Pancreas (tissue), 10 donors: ENCODE measurements at places on chromosomes 6 and 20. TPM values are rescaled to one million over a fixed set of nuclear protein-coding genes. Genes with fewer than 3 reads are reported as not detected.

DNA sequence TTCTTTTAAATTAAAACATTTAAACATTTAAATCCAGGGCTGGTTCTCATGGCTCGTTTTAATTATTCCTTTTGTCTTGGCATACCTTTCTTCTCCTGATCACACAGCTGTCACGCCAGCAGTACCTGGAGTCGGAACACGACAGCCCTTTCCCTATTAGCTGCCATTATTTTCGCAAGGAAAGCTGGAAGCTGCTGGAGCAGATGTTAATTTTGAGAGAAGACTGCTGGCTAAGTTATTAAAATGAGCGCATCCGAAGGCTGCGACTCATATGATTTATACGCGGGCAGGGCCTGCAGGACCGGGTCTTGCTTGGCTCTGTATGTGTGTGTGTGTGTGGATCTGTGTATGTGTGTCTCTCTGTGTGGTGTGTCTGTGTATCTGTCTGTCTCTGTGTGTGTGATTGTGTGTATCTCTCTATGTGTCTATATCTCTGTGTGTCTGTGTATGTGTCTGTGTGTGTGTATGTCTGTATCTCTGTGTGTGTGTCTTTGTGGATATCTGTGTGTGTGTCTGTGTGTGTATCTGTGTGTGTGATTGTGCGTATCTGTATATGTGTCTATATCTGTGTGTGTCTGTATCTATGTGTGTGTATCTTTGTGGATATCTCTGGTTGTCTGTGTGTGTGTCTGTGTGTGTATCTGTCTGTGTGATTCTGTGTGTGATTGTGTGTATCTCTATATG is 191.5 kb downstream of the CDH4 start:
- DNase-seq = no peak
- no peaks in the 10 kb centered on the region for H3K4me1 ChIP-seq
- H3K4me3 ChIP-seq = no peak overlapping the region
- no peaks in the 10 kb centered on the region for H3K36me3 ChIP-seq

BEND6 gene
- not detected for total RNA-seq

DNA sequence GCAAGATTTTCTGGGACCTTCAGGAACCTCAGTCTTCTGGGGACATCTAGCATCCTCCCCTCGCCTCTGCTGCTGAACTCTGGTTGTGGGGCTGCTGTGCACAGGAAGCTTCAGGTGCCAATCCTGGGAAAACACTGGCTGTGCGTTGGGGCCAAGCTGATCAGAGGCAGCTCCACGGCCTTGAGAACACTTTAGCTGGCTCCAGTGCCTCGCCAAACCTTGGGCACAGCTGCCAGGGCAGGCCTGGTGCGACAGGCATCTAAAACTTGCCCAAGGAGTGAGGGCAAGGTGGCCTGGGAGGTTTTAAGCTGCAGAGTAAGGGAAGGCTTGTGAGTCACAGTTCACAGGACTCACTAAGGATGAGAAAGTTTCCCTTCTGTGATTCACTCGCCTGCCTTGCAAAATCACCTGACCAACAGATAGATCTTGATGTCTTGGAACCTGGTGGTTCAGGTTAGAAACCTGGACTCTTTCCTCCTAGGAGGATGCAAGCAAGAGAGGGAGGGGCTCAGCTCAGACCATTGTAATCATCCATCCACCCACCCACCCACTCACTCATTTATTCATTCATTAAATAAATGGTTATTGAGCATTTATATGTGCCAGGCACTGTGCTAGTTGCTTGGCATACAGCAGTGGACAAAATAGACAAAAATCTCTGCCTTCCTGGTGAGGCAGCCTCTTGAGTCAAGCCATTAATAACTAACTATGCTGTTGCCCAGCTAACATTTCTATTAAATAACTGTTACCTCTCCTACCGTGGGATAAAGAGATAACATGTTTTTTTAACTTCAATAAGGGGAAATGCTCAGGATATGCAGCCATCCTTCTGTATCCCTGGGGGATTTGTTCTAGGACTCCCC is 2.5 kb upstream of the SPATS1 start:
- H3K4me1 ChIP-seq = no peaks in the 10 kb centered on the region
- DNase-seq = peak; percentile 72
- no peak overlapping the region for H3K4me3 ChIP-seq
- no peaks in the 10 kb centered on the region for H3K36me3 ChIP-seq
- no peak overlapping the region for H3K27ac ChIP-seq

SPTLC3 gene
- 2.6 TPM for total RNA-seq

AIF1 gene
- total RNA-seq = 1.6 TPM

DNA sequence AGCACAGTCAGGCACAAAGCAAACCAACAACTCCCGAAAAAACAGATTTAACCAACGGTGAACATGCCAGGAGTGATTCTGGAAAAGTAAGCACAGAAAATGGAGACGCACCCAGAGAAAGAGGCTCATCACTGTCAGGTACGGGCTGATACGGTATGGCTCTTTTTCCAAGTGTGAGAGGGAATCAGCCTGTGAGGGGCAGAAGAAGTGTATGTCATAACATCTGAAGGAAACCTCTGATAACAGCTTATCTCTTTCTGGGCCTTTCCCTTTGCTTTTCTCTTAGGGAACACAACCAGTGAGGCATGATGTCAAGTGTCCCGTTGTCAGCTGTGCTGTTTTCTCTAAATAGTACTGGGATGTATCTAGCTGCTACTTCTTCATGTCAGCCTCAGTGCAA is 32.1 kb downstream of the ARFGEF2 start:
- DNase-seq = no peak
- peaks cover 26% of the 10 kb centered on the region for H3K36me3 ChIP-seq
- no peaks in the 10 kb centered on the region for H3K4me1 ChIP-seq
- no peak overlapping the region for H3K27ac ChIP-seq
- no peaks in the 10 kb centered on the region for H3K27me3 ChIP-seq

DNA sequence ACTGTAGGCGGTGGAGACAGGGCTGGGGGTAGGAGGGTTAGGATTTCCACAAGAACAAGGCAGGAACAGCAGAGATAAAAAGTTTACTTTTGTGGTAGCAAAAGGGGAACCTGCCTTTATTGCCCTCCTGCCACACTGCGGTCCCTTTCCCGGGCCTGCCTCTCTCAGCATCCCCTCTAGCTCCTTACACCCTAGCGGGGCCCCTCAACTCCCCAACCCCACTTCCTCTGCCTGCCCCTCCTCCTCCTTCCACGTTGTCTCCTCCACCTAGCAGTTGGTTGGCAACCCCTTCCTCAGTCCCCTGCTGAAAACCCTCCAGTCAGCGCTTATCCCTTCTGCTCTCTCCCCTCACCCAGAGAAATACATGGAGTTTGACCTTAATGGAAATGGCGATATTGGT is 714 bp downstream of the AIF1 start:
- H3K4me3 ChIP-seq = no peak overlapping the region
- no peak overlapping the region for H3K27ac ChIP-seq
- no peaks in the 10 kb centered on the region for H3K36me3 ChIP-seq
- no peaks in the 10 kb centered on the region for H3K4me1 ChIP-seq
- H3K27me3 ChIP-seq = no peaks in the 10 kb centered on the region

SCGN gene
- total RNA-seq = 32.8 TPM

CCDC170 gene
- 0.49 TPM for total RNA-seq

STX16 gene
- 18.2 TPM for total RNA-seq

GRCh38 chr6:109296452-109296851 is 85.8 kb downstream of the CD164 start:
- peaks cover 7% of the 10 kb centered on the region for H3K4me1 ChIP-seq
- H3K27me3 ChIP-seq = no peaks in the 10 kb centered on the region
- H3K4me3 ChIP-seq = no peak overlapping the region

GRCh38 chr6:33277663-33278391 is 904 bp downstream of the B3GALT4 start:
- H3K4me1 ChIP-seq = peaks cover 23% of the 10 kb centered on the region
- peak overlapping the region; percentile 54 for H3K4me3 ChIP-seq
- peak; percentile 32 for DNase-seq

SIRPB2 gene
- total RNA-seq = 3.4 TPM

- no peak overlapping the region for H3K27ac ChIP-seq
- no peaks in the 10 kb centered on the region for H3K36me3 ChIP-seq
- no peaks in the 10 kb centered on the region for H3K27me3 ChIP-seq
- H3K4me3 ChIP-seq = no peak overlapping the region
Observed at GRCh38 chr20:23656372-23656771, 18.6 kb upstream of the CST3 start.

- no peaks in the 10 kb centered on the region for H3K36me3 ChIP-seq
- H3K27ac ChIP-seq = no peak overlapping the region
- no peak overlapping the region for H3K4me3 ChIP-seq
- DNase-seq = no peak
- no peaks in the 10 kb centered on the region for H3K27me3 ChIP-seq
Observed at GRCh38 chr6:102327697-102328225, 934.3 kb downstream of the GRIK2 start.

L3MBTL3 gene
- total RNA-seq = 4.5 TPM

SLA2 gene
- 0.19 TPM for total RNA-seq

DNA sequence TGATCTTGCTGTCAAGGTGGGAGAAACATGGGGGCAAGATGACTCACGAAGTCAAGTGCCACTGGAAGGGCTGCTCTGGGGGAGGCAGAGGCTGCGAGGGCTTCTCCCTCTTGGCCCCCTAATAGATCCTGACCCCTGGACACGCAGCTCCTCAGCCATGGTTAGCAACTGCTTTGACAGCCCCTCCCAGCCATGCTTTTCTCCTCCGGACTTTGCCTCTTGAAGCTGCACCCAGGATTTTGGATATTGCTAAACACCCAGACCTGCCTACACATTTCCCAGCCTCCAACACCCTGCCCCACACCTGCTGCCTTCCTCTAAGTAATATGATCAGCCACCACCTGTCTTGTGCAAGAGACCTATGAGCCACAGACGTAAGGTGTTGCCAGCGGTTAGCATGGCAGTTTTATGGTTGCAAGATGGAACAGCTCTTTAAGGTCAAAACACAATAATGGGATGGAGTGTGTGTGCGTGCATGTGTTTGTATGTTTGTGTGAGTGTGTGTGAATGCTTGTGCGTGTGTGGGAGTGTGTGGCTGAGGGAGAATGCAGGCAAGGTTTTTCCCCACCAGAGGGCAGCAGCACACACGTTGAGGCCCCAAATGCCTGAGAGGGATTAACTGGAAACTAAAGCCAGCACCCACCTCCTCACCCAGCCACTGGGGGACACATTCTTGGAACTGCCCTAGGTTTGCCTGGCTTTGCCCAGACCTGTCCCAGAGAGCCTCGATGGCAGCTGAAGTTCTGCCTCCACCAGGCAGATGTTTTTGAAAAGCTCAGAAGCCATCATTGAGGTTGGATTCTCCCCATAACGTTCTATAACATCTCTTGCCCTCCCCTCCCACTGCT is 2.5 kb downstream of the IP6K3 start:
- H3K4me1 ChIP-seq = no peaks in the 10 kb centered on the region
- DNase-seq = peak; percentile 80
- H3K27ac ChIP-seq = no peak overlapping the region
- no peak overlapping the region for H3K4me3 ChIP-seq

GFRAL gene
- not detected for total RNA-seq

SLC24A3 gene
- 0.79 TPM for total RNA-seq

DNA sequence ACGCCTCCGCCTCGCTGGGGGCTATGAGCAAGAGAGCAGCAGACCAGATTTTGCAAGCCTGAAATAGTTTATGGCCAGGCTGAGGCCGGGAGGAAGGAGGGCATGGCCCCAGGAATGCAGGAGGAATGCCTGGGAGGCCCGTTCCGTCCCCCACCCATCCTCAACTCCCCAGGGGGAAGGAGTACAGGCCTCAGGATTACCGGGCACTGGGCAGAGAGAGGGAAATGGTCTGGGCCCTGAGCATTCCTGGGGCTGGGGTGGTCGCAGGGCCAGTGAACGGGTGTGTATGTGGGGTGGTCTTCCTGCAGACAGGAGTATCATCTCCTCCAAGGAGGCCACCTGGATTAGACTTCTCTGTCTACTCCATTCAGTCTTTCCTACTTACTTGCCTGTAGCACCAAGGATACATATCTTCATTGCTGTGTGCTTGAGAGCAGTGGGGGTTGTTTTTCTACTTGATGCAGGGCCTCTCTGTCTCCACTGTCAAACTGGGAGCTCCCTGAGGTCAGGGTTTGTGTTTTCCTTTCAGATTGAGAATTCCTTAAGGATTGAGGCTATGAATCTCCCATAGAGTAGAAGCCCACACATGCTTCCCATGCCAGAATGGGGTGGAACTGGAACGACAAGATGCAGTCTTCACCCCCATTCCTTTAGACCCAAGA is 81.3 kb downstream of the VEGFA start:
- H3K4me1 ChIP-seq = no peaks in the 10 kb centered on the region
- H3K4me3 ChIP-seq = no peak overlapping the region
- DNase-seq = no peak
- no peaks in the 10 kb centered on the region for H3K27me3 ChIP-seq
- H3K36me3 ChIP-seq = no peaks in the 10 kb centered on the region

OXT gene
- total RNA-seq = not detected

CDS2 gene
- 14.9 TPM for total RNA-seq

DNA sequence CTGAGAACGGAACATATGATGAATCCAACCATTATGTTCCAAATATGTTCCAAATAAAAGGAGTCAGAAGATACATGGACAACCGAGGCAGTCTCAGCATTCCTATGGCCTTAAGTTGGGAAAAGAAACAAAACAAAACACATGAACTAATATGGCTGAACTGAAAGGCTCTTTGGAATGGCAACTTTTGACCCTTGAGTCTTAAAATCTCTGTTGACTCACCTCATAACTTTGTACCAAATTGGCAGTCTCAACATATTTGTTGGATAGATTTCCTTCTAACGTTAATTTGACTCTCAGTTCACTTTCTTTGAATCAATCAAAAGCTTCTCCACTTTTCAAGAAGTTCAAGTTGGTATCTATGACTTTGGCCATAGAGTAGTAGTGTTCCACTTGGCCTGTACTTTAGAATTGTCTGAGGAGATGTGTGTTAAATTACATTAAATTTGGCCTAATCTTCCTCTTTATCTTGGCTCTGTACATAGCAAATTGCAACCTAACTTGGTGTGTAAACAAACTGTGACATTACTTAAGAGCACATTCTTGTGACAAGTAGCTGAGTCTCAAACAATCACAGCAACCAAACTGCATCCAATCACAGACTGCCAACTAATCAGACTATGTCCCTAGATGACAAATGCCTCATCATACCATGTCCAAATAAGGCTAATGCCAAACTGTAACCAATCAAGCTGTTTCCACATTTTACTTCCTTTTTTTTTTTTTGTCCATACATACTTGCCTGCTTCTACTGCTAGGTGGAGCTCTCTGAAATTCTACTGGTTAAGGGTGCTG is 208.8 kb downstream of the BMP2 start:
- no peak overlapping the region for H3K27ac ChIP-seq
- H3K4me3 ChIP-seq = no peak overlapping the region
- no peaks in the 10 kb centered on the region for H3K27me3 ChIP-seq
- H3K36me3 ChIP-seq = no peaks in the 10 kb centered on the region
- no peaks in the 10 kb centered on the region for H3K4me1 ChIP-seq

ARFGEF3 gene
- 15.1 TPM for total RNA-seq
